Aortic smooth muscle cell (primary cell): ENCODE measurements at places on chromosomes 5 and 9. TPM values are rescaled to one million over a fixed set of nuclear protein-coding genes. Genes with fewer than 3 reads are reported as not detected.

The PRLR gene
- total RNA-seq: under 0.01 and 0.26 TPM in 2 replicates

The ZNF454 gene
- 1.1 and 1.6 TPM in 2 replicates for total RNA-seq

The AJM1 gene
- total RNA-seq: 1.1 TPM in 2 replicates

The TAF11L5 gene
- not detected in 2 replicates for total RNA-seq

The MCIDAS gene
- total RNA-seq: not detected in 2 replicates

The ANKHD1 gene
- total RNA-seq: 67.5 and 70.9 TPM in 2 replicates

The DMRT3 gene
- total RNA-seq: not detected in 2 replicates

The IL4 gene
- not detected in 2 replicates for total RNA-seq

The PAPPA gene
- 8.6 and 21.9 TPM in 2 replicates for total RNA-seq

The TMEM252 gene
- total RNA-seq: not detected in 2 replicates

The SH3PXD2B gene
- total RNA-seq: 23.3 and 25.5 TPM in 2 replicates

The ANKRD33B gene
- total RNA-seq: 10.4 and 10.6 TPM in 2 replicates
